ENCODE measurements at places on chromosomes 7 and 10.
A peak's percentile ranks its signal among the peaks of the same experiment; 100 is the strongest.

DNA sequence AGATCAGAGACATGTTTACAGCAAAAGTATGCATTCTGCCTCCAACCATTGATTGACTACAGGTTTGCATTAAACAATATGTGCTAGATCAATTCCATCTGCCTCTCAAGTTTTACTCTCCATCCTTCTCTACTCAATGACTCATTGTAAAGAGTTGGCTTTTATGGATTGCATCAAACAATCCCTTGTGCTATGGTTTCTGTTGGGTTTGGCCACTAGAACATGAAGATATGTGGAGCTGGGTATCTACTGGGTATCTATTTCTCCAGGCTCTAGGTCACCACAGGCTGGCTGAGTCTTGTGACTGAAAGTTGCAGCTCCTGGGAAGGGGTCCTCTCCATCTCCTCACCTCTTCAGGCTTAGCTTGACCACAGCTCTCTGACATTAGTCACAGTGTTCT, 204.7 kb downstream of the DGKI start:
- DNase-seq: peak; percentile 18

GRCh38 chr10:13526948-13527863, 1.6 kb downstream of the BEND7 start:
- DNase-seq: peak; percentile 44

- no peak for DNase-seq
Measured at GRCh38 chr10:45456233-45456632, 82.2 kb downstream of the ALOX5 start.

- no peak for DNase-seq
Measured at GRCh38 chr10:86353506-86354485, 12.8 kb downstream of the GRID1 start.

GRCh38 chr10:96357038-96357620, 1.7 kb downstream of the OPALIN start:
- no peak for DNase-seq

GRCh38 chr10:80436446-80437098, 17.5 kb upstream of the TSPAN14 start:
- no peak for DNase-seq

DNA sequence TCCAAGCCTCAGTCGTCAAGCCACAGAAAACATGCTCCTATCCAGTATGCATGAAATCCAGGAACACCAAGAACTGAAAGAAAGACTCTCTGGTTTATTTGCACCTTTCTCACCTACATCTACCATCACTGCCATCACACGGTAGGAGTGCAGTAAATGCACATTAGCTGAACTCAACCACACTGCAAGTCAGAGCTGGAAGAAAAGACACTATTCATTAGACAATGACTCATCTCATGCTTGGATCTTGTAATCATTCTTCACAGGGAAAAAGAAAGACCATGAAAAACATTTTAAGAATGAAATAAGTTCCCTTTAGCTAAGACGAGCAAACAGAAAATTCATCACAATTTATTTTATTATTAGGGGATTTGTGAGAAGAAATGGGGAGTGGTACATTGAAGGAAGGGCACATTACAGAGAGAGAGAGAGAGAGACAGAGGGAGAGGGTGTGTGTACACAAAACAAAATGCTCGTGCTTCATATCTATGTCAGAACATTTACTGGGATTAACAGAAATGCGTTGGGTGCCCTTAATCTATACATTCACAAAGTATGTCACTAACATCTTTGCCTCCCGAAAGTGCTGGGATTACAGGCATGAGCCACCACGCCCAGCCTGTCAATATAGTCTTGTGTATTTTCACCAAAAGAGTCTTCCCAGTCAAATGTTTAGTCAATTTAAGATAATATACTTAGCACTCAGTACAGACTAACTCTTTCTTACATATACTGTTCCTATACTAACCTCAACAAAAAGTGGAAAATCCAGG, 324.9 kb downstream of the PARD3 start:
- DNase-seq: peak; percentile 47

- peak; percentile 10 for DNase-seq
Measured at GRCh38 chr7:43076189-43076605, 36.2 kb upstream of the HECW1 start.

GRCh38 chr10:48556065-48556464, 48.8 kb downstream of the ARHGAP22 start:
- DNase-seq: no peak

GRCh38 chr10:120426306-120426705, 30.7 kb upstream of the PLPP4 start:
- no peak for DNase-seq

GRCh38 chr7:134699021-134699818, 52.6 kb downstream of the BPGM start:
- DNase-seq: no peak

- DNase-seq: no peak
Measured at GRCh38 chr7:159209429-159209828, 64.8 kb upstream of the VIPR2 start.

GRCh38 chr7:74003621-74004020, 24.4 kb upstream of the ELN start:
- DNase-seq: no peak

GRCh38 chr10:23001901-23002516, 74.2 kb downstream of the ARMC3 start:
- no peak for DNase-seq

GRCh38 chr10:90723416-90724068, 134.3 kb downstream of the HTR7 start:
- DNase-seq: no peak

- DNase-seq: peak; percentile 5
Measured at GRCh38 chr7:140475747-140476333, 3.5 kb downstream of the MKRN1 start.

DNA sequence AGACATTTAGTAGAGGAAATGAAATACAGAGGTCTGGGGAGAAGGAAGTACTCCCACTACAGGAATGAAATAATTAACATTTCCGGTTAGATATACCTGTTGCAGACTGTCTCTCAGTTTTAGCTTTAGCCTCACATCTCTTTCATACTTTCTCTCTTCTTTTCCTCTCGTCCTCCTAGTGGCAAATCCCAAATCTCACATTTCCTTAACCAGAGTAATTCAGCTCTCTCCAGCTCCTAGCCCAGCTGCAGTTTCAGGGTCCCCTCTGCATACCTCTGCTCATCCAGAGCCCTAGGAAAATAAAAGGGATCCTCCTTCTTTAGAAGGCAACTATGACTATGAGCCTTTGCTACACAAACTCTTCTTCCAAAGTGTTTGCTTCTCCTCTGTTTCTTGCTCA, 643.2 kb downstream of the PHTF2 start:
- no peak for DNase-seq

DNA sequence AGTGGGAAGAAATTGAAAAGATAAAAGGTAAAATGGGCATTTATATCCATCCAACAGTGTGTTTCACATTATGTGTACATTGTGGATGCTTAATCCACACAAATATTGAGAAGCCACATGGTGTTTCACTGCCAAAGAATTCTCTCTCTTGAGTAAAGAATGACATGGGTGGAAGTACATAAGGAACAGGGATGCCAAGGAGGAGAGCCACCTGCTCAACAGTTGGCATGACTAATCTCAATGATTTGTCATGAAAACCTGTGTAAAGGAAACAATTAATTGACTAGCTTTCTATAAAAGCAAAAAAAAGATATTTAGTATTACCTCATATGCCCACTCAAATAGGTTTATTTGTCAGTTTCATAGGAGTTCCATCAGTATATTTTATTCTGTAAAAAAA, 43.1 kb downstream of the MAGI2 start:
- DNase-seq: no peak

- no peak for DNase-seq
Measured at GRCh38 chr7:110607050-110607857, 483.7 kb upstream of the LRRN3 start.

- no peak for DNase-seq
Measured at GRCh38 chr10:27688276-27688675, 57.3 kb downstream of the MKX start.

- DNase-seq: no peak
Measured at GRCh38 chr7:150737265-150738055, at the start of gene GIMAP5. Gene GIMAP5 (plus strand): TSS chr7:150737418. CDS start chr7:150740885, 3,467 bp downstream.

DNA sequence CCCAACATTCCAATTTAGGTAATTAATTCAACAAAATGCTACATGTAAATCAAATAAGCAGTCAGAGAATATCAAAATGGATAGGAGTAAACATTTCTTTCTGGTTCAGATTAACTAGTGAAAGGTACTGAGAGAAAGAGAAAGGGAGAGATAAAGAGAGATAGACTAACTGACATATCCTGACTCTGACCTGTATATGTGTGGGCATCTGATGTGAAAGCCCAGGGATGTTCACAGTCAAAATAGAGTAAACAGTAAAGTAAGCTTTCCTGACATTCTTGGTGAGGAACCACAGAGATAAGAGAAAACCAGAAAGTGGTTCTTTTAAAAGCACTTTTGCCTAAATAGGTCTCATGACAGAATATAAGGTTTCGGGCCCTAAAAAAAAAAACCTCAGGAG, 37.5 kb upstream of the ANK3 start:
- no peak for DNase-seq

GRCh38 chr10:89238956-89239644, 12.5 kb downstream of the LIPA start:
- DNase-seq: no peak

- no peak for DNase-seq
Measured at GRCh38 chr10:77873536-77874380, 52.8 kb downstream of the DLG5 start.

DNA sequence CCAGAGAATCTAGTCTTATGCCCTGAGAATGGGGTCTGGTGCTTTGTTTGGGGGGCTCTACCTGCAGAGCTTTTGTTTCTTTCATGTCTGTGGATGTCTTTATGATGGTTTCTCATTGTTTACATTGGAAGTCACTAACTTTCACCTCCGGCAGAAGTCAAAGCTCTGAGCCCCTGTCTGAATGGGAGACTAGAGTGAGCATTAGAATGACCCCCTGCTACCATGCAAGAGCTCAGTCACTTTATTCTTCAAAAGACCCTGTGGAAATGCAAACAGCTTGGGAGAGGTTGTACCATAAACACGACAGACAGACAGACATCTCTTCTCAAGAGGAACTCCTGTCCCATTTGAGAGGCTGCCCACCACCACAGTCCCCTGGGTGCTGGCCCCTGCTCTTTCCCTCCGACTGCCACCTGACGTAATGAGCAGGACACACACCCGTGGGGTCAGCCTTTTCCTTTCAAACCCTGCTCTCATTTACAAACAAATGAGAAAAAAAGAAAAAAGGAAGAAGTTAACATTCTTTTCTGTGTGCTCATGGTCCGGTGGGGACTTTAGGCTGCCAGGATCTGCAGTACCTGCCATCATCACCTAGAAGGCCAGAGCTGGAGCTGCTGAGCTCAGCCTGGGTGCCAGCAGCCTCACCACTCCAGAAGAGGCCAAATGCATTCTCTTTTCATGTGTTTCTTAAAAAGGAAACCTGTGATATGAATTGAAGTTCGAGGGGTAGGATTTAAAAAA, 91.6 kb downstream of the FZD1 start:
- DNase-seq: no peak

DNA sequence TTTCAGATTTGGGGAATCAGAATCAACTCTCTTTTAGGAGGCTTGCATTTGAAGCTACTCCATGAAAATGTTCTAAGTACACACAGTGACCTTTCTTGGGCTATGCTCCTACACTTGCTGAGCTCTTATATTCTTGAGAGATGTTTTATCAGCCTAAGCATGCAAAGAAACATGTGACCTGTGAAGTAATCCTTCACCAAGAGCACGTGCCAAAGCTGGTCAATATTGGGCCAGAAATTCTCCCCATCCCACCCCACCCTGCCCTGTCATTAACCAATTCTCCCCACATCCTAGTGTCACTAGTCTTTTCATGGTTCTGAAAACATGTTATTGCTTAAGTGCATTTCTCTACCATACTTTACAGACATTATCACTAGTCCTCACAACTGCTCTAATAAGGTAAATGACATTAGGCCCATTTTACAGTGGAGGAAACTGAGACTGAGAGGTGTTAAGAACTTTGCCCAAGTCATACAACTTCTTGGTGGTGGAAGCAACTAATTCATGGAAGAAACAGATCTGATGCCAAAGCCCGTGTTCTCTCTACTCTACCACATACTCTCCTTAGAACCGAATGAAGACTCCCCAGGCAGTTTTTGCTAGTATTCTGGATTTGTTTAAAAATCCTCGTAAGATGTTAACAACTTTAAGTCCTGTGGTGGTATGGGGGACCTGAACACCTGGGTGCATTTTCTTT, 200.6 kb downstream of the PTEN start:
- no peak for DNase-seq

- peak; percentile 56 for DNase-seq
Measured at GRCh38 chr7:116354171-116354545, 143.8 kb downstream of the TES start.

GRCh38 chr10:23099816-23100215, 4.4 kb downstream of the MSRB2 start:
- DNase-seq: no peak

DNA sequence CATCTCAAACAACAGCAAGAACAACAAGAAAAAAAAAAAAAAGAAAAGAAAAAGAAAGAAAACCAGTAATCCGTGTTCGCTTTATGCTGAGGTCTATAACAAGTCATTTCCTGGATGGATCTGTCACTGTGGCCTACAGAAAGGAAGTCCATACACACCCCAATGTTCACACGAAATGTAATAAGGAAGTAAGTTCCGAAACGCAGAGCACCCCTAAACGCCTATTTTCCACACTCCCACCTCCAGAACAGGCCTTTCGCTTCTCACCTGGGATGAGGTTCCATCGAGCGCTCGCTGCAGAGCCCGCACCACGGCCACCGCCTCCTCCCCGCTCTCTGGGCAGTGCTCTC, 735 bp downstream of the ZNF394 start:
- no peak for DNase-seq

DNA sequence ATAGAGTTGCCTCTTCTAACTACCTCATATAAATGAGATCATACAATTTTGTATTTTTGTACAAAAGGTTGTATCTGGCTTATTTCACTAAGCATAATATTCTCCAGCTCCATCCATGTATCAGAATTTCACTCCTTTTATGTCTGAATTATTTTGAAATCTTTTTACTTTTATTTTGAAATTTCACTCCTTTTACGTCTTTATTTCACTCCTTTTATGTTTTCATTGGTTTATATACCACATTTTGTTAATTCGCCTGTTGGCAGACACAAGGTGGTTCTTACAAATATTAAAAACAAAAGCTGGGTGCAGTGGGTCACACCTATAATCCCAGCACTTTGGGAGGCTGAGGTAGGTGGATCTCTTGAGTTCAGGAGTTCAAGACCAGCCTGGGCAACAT, 5.8 kb downstream of the EZH2 start:
- DNase-seq: no peak

- no peak for DNase-seq
Measured at GRCh38 chr10:102837230-102837721, at the start of gene CYP17A1. Gene CYP17A1 (minus strand): TSS chr10:102837413. CDS start chr10:102837361, 52 bp downstream.

GRCh38 chr10:82438277-82438676, 563.3 kb downstream of the NRG3 start:
- no peak for DNase-seq

- DNase-seq: no peak
Measured at GRCh38 chr10:103746598-103746997, 108.8 kb downstream of the SH3PXD2A start.

GRCh38 chr7:26103596-26103995, 48.4 kb upstream of the NFE2L3 start:
- DNase-seq: no peak

- DNase-seq: no peak
Measured at GRCh38 chr10:3666525-3667302, 118.3 kb downstream of the KLF6 start.

Data from fibroblast of skin of left quadriceps (primary cell).